HFFc6 (cell line): ENCODE measurements at places on chromosomes 6 and 20.
A peak's percentile ranks its signal among the peaks of the same experiment; 100 is the strongest.

DNA sequence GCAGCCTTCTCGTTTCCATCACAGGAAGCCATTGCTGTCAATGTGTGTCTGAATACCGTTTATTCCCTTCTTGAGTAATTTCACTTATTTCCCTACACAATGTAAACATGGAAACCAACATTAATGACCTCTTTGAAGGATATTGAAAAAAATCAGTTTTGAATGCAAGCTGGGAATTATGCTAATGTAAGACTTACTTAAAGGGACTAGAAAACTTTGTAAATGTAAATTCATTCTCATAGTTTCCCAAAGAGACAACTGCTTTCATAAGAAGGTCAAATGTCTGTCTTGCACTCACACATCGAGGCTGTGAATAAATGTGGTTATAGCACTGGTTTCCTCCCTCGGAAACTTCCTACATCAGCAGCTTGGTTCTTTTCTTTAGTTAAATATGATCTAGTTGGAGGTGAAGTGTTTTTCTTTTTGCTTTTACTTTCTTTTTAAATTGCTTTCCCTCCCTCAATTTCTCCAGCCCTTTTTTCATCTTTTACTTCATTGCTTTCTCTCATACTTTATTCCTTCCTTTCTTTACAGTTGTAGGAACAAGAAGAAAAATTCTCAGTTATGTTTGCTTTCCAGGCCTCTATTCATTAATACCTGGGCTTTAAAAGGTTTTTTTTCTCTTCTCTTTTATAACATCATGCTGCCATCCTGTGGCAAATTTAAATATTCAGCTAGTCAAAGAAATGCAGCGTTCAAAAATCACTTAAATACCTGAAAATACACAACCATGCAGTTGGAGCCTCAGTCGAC, 108.3 kb downstream of the TNFAIP3 start:
- H3K4me3 ChIP-seq = peak overlapping the region; percentile 15; the same call in 1 of the 2 replicates
- H3K27ac ChIP-seq = no peak overlapping the region
- peaks cover 4% of the 10 kb centered on the region; the same call in 1 of the 2 replicates for H3K27me3 ChIP-seq

DNA sequence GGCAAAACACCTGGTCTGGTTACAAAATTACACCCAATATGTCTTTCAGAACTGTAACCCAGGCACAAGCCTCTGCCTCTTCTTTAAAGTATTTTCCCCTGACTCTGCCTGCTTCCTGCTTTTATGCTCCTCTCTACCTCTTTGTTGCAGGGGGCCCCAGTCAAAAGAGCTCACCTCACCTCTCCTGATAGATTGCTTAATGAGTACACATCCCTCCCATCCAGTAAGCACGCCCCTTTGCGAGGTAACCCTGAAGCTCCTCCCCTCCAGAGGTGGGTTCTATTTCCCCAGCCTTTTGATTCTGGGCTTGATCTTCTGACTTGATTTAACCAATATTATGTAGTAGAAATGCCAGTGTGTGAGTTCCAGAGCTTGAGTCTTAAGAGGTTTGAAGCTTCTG, 56.6 kb upstream of the EYA2 start:
- DNase-seq = no peak
- H3K4me1 ChIP-seq = peaks cover 21% of the 10 kb centered on the region
- H3K27ac ChIP-seq = no peak overlapping the region
- H3K4me3 ChIP-seq = no peak overlapping the region
- no peaks in the 10 kb centered on the region for H3K36me3 ChIP-seq

- H3K4me3 ChIP-seq = no peak overlapping the region
- peak; percentile 54 for DNase-seq
- H3K27me3 ChIP-seq = no peaks in the 10 kb centered on the region; the same call in 1 of the 2 replicates
- H3K27ac ChIP-seq = no peak overlapping the region
Measured at GRCh38 chr6:110217266-110217665, 37.0 kb downstream of the CDC40 start.

DNA sequence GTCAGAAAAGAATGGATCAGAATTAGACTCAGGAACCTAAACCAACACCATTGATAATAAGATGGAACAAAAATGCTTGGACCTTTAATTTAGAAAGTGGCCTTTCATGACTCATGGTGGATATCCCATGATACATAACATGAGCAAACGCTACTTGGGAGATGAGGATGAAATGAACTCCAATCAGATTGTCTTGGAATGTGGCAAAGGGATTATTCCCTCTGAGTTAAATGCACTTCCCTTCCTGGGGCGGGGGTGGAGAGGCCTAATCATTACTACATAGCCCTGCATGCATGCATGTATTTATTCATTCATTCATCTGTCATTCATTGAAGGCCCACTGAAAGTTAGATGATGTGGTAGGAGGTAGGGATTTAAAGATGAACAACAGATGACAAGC, 174.0 kb downstream of the AIG1 start:
- peak overlapping the region; percentile 18; the same call in 1 of the 2 replicates for H3K27ac ChIP-seq
- peaks cover 28% of the 10 kb centered on the region for H3K4me1 ChIP-seq
- no peaks in the 10 kb centered on the region; the same call in 1 of the 2 replicates for H3K27me3 ChIP-seq
- peak; percentile 5 for DNase-seq
- H3K36me3 ChIP-seq = peaks cover 10% of the 10 kb centered on the region

DNA sequence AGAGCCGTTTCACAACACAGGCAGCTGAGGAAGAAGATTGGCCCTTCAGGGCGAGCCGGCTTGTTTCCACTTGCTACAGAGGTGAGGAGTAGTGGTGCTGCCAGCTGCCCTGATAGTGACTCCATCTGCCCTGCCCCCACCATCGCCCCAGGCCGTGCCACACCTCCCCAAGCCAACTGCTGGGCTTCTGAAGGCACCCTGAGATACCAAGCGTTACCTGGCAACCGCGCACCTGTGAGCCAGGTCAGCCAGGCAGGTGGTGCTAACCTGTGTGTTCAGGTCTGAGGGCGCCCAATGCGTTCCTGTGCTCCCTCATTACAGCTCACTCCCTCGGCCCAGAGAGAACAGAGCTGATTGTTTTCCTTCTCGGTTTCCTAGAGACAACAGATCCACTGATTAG, 299.1 kb upstream of the ID4 start:
- no peak for DNase-seq
- H3K4me3 ChIP-seq = no peak overlapping the region
- H3K27ac ChIP-seq = no peak overlapping the region
- no peaks in the 10 kb centered on the region for H3K4me1 ChIP-seq
- H3K36me3 ChIP-seq = no peaks in the 10 kb centered on the region

DNA sequence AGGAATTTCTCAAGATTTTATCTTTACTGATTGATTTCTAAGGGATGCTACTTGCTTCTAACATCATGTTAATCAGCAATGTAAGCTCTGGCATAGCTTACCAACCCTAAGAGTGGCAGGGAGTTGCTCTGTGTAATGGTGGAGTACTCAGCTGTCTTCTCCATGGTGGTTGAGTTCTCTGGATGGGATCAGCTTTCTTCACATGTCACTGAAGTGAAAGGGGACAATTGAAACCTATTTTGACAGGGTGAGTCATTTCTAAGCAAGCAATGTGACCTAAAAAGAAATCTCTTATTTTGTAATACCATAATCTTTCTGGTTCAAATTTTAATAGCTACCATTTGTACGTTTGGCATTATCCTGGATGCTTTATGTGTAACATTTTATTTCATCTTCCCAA, 430.4 kb downstream of the GJA1 start:
- peaks cover 34% of the 10 kb centered on the region for H3K4me1 ChIP-seq
- H3K4me3 ChIP-seq = no peak overlapping the region
- H3K27ac ChIP-seq = no peak overlapping the region
- peaks cover 10% of the 10 kb centered on the region for H3K36me3 ChIP-seq

DNA sequence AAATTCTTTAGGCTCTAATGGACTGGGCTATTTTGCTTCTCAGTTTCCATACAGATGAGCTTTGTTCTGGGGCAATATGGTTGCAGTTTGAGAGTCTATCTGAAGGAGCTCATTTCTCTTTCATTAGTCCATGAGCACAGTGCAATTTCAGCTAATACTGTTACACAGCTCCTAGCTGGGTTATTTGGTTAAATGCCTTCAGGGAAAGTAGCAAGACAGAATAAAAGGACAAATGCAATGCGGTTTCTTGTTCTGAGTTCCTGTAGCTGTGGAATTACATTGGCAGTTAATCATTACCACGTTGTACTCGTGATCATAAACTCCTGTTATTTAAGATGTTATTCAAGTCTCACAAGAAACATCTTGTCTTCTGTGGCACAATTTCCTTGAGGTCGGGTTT, 127.7 kb downstream of the BFSP1 start:
- peaks cover 9% of the 10 kb centered on the region for H3K27me3 ChIP-seq
- DNase-seq = no peak
- no peaks in the 10 kb centered on the region for H3K36me3 ChIP-seq
- H3K4me3 ChIP-seq = no peak overlapping the region
- no peak overlapping the region for H3K27ac ChIP-seq
- no peaks in the 10 kb centered on the region for H3K4me1 ChIP-seq

DNA sequence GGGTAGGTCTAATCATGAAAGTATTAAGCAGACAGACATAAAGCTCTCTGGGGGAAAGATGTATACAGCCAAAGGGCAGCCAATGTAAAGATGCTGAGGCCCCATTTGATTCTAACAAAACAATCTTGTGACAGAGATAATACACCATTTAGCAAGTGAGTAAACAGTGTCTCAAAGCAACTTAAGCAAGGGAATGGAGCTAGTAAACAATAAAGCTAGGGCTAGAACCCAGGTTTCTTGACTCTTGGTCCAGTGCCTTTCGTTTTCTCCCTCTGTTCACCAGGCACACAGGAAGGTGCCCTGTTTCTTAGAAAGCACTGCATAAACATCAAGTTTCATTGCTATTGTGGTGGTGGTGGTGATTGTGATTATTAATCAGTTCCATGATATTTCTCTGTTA, 5.1 kb downstream of the ELOVL2 start:
- no peak overlapping the region for H3K4me3 ChIP-seq
- no peak overlapping the region for H3K27ac ChIP-seq
- H3K27me3 ChIP-seq = peaks cover 22% of the 10 kb centered on the region
- H3K36me3 ChIP-seq = no peaks in the 10 kb centered on the region
- DNase-seq = no peak
- H3K4me1 ChIP-seq = peaks cover 13% of the 10 kb centered on the region

GRCh38 chr20:12911372-12911771, 97.4 kb upstream of the SPTLC3 start:
- no peak for DNase-seq
- no peaks in the 10 kb centered on the region for H3K4me1 ChIP-seq
- H3K4me3 ChIP-seq = no peak overlapping the region
- peaks cover 4% of the 10 kb centered on the region; the same call in 1 of the 2 replicates for H3K36me3 ChIP-seq

GRCh38 chr6:147238164-147238563, 33.9 kb downstream of the STXBP5 start:
- H3K27ac ChIP-seq = no peak overlapping the region
- H3K4me3 ChIP-seq = no peak overlapping the region
- peaks cover 18% of the 10 kb centered on the region for H3K36me3 ChIP-seq
- DNase-seq = no peak
- no peaks in the 10 kb centered on the region for H3K4me1 ChIP-seq

DNA sequence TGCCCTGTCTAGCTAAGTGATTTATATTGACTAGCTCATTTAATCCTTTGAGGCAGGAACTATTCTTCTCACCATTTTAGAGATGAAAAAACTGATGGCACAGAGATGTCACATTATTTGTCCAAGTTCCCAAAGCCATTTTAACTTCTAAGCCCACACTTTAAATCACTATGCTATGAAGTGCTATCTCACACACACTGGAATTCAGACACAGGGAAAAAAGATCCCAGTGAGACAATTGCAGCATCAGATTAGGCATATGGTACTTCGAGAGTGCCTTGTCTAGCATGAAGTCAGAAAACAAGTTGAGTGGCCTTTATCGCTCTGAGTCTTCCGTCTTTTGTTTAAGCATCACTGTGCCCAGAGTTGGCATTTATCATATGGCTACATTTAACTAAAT, 54.1 kb upstream of the PDE7B start:
- no peak for DNase-seq
- no peaks in the 10 kb centered on the region for H3K4me1 ChIP-seq

DNA sequence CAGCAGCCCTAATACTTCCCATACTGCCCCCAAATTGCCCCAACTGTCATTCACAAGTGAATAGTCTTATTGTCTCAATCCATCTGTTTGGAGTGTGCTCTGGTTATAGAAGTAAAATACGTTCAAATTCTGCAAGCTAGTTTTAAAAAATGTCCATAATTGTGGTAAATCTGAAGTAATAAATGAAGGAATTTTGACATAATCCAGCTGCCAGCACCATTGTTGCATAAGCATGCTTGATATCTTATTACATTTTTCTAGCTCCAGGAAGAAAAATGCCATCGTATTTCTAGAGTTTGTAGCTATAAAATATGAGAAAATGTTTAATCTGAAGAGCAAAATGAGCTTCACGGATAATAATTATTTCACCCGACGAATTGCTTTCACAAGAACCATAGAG, 664.7 kb downstream of the RFPL4B start:
- DNase-seq = no peak
- 0 out of 2 replicates have a peak, but pooled peaks cover 2% of the 10 kb centered on the region for H3K27me3 ChIP-seq
- no peaks in the 10 kb centered on the region for H3K36me3 ChIP-seq
- no peak overlapping the region for H3K4me3 ChIP-seq
- H3K27ac ChIP-seq = no peak overlapping the region
- H3K4me1 ChIP-seq = peaks cover 55% of the 10 kb centered on the region

GRCh38 chr6:44271406-44271723, 1.1 kb downstream of the TMEM151B start:
- H3K27ac ChIP-seq = no peak overlapping the region
- DNase-seq = no peak
- peaks cover 37% of the 10 kb centered on the region for H3K27me3 ChIP-seq
- H3K36me3 ChIP-seq = no peaks in the 10 kb centered on the region
- H3K4me1 ChIP-seq = no peaks in the 10 kb centered on the region
- no peak overlapping the region; the same call in 1 of the 2 replicates for H3K4me3 ChIP-seq

- H3K27me3 ChIP-seq = no peaks in the 10 kb centered on the region
- H3K36me3 ChIP-seq = no peaks in the 10 kb centered on the region
- no peak overlapping the region for H3K27ac ChIP-seq
- H3K4me3 ChIP-seq = no peak overlapping the region
- no peaks in the 10 kb centered on the region for H3K4me1 ChIP-seq
Measured at GRCh38 chr6:126540161-126540560, 200.2 kb downstream of the CENPW start.

DNA sequence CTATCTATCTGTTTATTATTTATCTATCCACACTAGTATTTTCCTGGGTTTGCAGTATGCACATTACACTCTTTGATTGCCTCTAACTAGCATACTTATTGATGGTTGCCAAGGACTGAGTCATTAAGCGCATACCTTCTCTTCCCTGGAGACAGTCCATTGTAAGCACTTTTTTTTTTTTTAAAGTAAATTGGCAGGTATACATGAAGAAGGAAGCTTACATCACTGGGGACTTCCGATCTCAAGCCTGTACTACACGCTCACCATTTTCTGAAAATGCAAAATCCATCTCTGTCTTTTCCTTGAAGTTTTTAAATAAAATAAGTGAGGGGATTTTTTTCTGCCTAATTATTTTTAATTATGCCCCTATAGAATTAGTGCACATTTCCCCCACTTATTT, 63.5 kb downstream of the HMGN3 start:
- H3K27me3 ChIP-seq = no peaks in the 10 kb centered on the region; the same call in 1 of the 2 replicates
- peaks cover 12% of the 10 kb centered on the region for H3K4me1 ChIP-seq
- DNase-seq = no peak
- H3K36me3 ChIP-seq = no peaks in the 10 kb centered on the region

DNA sequence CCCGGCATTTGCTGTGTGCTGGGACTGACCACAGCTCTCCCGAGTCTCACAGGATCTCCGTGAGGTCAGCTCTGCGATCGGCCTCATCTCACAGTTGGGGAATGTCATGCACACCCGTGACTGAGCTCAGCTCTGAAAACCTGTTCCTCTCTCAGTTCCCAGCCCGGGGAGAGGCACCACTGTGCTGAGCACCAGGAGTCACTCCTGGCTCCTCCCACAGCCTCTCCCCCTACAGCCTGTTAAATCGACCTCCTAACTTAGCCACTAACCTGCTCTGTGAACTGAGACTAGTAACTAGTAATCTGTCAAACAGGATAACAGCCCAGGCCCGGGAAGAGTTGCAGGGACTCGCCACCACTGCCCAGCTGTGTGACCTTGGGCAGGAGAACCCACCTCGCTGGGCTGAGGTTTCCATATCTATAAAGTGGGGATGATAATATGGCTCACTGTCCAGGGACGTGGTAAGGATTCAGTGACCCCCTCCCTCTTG, 20.1 kb upstream of the NOL4L start:
- H3K27me3 ChIP-seq = peaks cover 26% of the 10 kb centered on the region
- no peak overlapping the region for H3K4me3 ChIP-seq
- no peak for DNase-seq
- H3K27ac ChIP-seq = no peak overlapping the region
